ENCODE measurements at places on chromosomes 16 and 17. TPM values are rescaled to one million over a fixed set of nuclear protein-coding genes. Genes with fewer than 3 reads are reported as not detected.

DNA sequence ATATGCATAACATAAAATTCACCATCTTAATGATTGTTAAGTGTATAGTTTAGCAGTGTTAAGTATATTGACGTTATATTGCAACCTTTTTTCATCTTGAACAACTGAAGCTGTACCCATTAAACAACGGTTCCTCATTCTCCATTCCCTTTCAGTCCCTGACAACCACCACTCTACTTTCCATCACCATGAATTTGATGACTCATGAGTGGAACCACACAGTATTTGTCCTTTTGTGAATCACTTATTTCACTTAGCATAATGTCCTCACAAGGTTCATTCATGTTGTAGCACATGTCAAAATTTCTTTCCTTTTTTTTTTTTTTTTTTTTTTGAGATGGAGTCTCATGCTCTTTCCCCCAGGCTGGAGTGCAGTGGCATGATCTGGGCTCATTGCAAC lies 46.0 kb downstream of the HOXB1 start:
- DNase-seq, result no peak

- no peak for DNase-seq
Observed at GRCh38 chr17:78239489-78239931, 8.1 kb downstream of the TMEM235 start.

DNA sequence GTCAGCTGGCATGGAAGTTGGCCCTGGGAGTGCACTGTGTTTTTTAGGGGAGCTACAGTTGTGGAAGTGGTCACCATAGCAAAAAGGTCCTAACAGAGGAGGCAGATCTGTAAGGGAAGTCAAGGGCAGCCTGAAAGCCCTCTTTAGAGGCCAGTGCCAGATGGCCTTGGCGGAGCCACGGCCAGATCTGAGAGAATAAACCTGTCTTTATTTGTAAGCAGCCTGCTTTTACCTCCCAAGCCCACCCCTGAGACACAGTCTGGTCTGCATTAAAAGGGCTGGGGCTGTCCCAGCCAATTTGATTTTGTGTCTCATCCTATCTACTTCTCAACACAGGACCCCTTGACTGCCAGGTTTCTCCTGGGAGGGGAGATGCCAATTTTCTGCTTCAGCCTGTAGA lies 51.0 kb upstream of the NOL11 start:
- DNase-seq, result no peak

MVP gene
- 32.9 TPM for polyA plus RNA-seq

DNA sequence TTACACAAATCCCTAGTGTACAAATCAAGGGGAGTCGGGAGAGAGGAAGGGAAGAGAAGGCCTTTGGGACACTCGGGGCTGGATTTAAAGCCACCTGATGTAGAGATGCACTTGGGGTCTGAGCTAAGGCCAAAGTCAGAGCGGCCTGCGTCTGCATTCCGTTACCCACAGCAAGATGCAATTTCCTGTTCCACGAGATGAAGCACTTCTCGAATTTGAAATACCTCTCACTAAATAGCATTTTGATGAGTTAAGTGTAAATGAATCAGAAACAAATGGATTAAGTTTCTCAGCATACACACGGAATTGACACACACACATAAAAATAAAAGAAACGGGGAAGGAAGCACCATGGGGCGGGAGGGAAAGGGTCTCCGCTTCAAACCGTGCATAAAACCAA lies 386.0 kb downstream of the SOX9 start:
- DNase-seq, result no peak

DNA sequence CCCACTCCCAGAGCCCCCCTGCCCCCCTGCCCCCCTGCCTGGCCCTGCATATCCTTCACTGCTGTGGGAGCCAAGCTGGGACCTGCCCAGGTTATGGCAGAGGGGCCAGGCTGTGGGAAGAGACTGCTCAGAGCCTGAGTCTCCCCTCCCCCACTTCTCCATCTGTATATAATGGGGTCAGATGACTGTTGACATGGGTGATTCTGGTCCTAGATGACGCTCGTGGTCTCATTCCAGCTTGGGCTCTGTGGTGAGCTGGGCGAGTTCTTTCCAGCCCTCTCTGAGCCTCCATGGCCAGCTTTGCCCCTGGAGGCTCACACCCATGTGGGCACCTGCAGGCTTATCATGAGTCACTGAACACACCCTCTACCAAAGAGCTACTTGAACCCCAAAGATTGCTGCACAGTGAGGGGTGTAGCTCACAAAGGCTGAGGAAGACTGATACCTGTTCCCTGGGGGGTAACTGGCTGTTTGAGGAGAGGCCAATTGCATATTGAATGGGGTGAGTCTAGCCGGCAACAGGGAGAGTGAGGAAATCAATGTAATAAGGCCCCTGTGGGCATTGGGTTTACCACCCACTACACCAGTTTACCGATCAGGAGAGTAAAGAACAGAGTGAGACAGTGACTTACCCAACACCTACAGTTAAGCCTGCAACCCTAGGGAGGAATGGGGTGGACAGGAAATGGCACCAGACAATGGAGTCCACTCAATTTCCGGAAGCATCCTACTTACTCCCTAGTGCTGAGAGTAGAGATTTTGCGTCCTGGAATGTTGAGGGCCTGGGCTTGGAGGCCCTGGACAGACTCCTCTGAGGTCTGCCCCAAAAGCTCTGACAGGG lies 4.2 kb upstream of the SREBF1 start:
- DNase-seq, result no peak

- no peak for DNase-seq
Observed at GRCh38 chr17:70791748-70792443, 622.6 kb downstream of the KCNJ2 start.
